ENCODE measurements at places on chromosomes 1 and 21.
A peak's percentile ranks its signal among the peaks of the same experiment; 100 is the strongest.

GRCh38 chr1:38213646-38214434 lies 167.2 kb upstream of the POU3F1 start:
- DNase-seq = no peak

DNA sequence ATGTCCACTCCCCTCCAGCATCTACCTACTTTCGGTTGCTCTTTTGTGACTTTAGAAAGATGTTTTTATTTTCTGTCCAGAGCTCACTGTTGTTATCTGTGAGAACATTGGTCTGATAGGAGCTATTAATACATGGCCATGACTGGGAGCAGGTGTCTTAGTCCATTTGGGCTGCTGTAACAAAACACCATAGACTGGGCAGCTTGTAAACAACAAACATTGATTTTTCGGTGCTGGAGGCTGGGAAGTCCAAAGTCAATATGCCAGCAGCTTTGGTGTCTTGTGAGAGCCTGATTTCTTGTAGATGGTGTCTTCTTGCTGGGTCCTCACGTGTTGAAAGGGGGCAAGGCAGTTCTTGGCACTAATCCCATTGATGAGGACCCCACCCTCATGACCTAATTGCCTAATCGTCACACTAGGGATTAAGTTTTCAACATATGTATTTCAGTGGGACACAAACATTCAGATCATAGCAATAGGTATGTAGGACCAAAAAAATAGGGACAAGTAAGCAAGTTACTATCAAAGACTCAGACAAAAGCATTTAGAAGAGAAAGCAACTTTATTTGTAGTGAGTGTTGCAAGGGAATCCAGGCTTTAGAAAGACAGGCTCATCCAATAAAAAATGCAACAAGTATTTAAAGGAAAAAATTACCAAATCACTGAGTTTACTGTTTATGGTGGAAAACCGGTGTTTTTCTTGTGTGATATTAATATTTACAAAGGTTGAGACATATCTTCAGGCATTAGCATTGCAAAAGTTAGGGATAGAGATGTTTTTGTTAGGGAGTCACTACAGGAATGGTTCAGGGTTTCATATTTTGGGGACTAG lies 55.2 kb upstream of the WDR26 start:
- no peak for DNase-seq

GRCh38 chr1:84861988-84862644 lies 30.9 kb downstream of the LPAR3 start:
- no peak for DNase-seq

GRCh38 chr1:3329640-3330281 lies 124.7 kb upstream of the ARHGEF16 start:
- no peak for DNase-seq

- peak; percentile 32 for DNase-seq
These were observed 48.5 kb upstream of the SAMD13 start for GRCh38 chr1:84253036-84253435.

DNA sequence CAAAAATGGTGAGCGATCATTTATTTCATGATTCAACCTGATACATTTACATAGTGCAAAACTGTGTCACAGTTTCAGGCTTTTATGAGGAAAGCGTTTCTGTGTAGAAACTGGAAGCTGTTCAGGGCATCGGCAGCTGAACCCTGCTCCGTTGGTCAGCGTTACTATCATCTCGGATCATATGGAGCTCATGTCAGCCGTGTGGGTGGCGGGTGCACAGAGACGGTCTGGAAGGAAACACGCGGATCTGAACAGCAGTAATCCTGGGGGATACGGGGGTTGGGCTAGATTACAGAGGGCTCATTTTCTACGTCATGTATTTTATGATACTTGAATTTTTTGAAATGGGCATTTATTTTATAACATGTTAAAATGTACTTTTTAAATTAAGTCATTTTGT lies 15.1 kb downstream of the C1orf174 start:
- no peak for DNase-seq

DNA sequence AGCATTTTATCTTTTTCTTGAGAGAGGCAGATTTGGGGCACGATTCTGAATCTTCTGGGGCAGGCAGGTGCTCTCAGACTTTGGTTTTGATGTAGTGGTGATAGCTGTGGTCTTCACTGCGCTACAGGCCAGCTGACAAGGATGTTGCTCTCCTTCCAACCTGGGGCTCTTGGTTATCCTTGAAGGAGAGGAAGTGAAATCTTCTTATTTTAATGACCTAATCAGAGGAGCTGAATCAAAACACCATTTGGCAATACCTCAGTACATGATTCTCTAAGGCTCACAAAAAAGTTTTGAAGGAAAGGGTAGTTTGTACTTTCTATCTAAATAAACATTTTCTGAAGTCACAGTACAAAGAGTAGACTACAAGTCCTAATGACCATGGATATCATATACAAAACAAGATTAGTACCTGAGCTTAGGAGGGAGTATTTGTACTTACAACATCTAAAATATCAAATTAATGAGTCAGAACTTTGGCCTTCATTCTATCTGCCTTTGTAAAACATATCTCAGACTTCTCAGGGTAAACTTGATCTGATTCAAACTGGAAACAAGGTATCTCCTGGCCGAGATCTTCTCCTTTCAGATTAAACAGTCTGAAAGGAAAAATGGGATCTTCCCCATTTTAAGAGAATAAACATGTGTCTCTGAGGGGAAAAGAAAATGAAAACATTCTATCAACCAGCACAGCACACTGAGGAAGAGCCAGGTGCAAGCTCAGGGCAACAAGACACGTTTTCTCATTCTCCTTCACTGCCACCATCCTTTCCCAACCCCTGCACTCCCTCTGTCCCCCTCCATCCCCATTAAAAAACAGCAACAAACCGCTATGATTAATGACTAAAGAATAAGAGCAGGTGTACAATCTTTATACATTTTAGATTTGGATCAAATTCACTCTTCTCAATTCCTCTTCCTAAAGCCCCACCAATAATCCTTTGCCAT lies 69.2 kb downstream of the SH3GLB1 start:
- no peak for DNase-seq

- peak; percentile 44 for DNase-seq
These were observed 29.7 kb upstream of the CDC14A start for GRCh38 chr1:100322436-100323211.

GRCh38 chr1:119712342-119713038 lies 756 bp downstream of the PHGDH start:
- peak; percentile 95 for DNase-seq

DNA sequence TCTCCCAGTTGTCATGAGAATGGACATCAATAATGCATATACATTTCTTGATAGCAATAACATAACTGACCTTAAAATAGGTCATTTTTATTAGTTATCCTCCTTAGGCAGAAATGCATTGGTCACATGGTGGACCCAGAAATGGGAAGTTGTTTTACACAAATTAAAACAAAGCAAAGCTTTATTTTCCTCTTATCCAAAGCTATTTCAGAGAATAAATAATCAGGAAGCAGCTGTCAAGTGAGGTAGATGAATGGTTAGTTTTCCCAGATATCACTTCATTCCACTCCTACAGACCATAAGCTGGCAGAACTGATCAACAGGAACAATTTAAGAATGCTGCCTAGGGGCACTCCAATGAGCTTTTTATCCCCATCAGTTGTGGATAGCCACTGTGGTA lies 16.0 kb upstream of the OLIG1 start:
- no peak for DNase-seq

DNA sequence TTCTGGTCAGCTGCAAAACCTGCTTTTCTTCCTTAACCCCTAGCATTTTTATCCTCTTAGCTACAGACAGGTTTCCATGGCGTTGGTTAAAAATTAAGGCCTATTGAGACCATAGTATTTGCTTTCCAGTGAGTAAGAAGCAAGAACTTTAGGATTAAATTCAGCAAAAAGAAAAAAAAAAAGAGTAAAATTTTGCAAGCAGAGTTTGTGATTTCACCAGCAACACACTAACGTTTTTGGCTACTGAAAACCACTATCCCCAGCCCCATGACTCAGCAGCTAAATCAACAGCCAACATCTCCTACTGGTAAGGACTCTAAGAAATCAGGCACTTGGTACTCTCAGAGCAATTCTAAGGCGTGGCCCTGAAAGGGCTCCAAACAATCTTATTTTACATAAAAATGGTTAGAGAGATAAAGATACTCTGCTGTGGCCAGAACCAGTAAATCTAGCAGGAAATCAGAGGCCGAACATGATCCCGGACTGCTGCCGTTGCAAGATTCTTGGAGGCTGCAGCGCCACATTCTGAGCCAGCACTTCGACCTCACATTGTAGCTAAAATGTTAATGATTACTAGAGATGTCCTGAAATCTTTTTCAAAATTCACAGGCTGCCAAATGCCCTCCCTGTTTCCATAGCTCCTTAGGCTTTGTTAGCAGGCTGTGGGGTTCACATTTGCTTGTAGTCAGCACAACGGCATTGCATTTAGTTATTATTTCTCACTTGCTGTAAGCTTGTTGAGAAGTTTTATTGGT lies 1.6 kb upstream of the ENO1 start:
- peak; percentile 91 for DNase-seq

GRCh38 chr1:147246044-147246690 lies 3.7 kb downstream of the CHD1L start:
- no peak for DNase-seq

GRCh38 chr1:37890378-37891014 lies 31.1 kb upstream of the MTF1 start:
- DNase-seq = peak; percentile 9

GRCh38 chr1:38941527-38942019 lies at the start of gene RHBDL2:
Gene RHBDL2, minus strand, starts transcription at chr1:38941830. Its CDS starts 22,618 bp downstream, at chr1:38919212.
- DNase-seq = no peak

- no peak for DNase-seq
These were observed 421.3 kb downstream of the NPHP4 start for GRCh38 chr1:5570931-5571330.

- no peak for DNase-seq
These were observed 12.1 kb downstream of the TRIM46 start for GRCh38 chr1:155185783-155186066.

DNA sequence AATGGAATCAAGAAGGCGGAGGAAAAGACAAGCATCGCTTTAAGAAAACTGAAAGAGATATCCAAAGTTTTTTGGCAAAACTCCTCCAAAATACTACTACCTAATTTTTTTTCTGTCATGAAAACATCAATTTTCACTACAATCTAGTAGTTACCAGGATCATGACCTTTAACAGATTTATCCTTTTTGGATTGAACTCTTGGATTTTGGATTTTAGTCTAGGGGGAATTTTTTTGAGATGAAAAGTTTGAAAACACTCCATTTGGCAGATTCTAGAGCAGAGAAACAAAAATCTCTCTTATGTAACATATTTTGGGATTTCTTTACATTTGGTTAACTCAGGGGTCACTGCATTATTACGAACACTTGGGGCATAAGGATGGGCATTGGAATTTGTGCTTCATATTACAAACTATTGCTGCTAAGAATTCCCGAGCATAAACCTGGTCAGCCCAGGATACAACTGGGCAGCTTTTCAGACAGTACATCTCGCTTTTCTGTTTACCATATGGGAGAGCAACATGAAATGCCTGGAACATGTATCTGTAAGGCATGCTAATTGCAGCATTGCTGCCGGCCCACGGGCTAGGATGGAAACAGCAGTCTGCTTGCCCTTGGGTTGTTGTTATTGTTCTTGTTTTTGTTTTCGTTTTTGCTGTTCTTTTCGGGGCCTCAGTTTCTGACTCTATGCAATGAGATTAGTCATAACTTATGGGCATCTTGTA lies 264.3 kb downstream of the RHOU start:
- no peak for DNase-seq

- DNase-seq = no peak
These were observed 207.2 kb upstream of the NFIA start for GRCh38 chr1:60875138-60875537.

DNA sequence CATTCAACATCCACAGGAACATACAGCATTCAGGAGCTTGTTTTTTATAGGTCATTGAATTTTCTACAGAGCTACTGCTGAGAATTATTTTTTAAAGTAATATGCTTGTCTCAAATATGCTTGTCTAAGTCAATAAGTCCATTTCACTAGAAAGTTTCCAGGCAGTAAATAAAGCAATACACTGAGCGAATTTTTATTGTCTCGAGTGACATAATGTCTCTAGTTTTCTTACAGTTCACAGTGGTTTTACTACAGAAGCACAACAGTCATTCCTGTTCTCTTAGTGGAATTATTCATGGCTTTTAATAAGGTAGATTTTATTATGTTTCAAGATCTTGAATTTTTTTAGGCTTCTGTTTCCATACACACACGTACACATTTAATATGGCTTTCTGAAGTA lies 83.8 kb downstream of the HS2ST1 start:
- DNase-seq = no peak

DNA sequence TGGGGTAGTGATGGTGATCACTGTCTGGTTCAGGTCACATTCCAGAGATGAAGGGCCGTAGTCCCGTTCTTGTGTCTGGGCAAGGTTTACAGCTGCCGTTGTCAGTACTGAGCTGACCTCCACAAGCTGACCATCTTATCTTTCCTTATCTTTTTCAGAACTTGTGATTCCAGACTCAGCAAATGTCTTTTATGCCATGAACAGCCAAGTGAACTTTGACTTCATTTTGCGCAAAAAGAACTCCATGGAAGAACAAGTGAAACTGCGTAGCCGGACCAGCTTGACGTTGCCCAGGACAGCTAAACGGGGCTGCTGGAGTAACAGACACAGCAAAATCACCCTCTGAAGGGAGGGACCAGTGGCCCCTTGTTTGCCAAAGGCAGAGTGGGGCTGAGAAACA lies 111.6 kb downstream of the COLGALT2 start:
- DNase-seq = no peak

DNA sequence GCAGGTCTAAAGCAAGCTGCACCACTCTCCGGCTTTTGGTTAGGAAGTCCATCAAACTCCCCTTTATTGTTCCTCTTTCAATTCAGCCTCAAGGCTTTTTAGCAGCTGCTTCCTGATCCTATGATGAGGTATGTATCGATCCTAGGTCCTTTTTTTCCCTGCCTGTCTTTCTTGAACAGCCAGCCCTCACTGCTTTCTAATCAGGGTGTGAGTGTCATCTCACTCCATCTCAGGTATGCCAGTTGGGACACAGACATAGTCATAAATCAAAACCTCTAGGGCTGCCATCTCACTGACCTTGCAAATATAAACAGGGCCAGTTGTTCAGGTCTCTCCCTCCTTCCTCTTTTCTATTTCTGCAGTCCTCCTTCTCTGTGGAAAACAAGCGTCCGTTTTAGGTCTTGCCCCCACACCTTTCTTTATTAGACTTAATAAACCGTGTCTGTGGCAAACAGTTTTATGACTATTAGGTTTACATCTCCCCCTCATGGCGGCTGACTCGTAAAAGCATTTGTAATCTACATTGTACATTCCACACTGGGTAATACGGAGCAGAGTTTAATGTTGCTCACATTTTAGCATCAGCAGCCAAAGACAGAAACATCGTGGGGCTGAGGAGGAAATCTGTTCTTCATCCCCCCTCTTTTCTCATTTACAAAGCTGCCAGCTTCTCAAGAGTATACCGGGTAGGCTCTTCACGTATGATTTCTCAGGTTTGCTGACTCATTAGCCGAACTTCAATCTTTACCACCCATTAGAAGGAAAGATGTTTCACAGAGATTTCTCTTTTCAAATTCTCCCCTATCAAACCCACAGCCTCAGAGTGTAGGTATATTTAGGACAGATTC lies 11.6 kb downstream of the STYXL2 start:
- DNase-seq = no peak

DNA sequence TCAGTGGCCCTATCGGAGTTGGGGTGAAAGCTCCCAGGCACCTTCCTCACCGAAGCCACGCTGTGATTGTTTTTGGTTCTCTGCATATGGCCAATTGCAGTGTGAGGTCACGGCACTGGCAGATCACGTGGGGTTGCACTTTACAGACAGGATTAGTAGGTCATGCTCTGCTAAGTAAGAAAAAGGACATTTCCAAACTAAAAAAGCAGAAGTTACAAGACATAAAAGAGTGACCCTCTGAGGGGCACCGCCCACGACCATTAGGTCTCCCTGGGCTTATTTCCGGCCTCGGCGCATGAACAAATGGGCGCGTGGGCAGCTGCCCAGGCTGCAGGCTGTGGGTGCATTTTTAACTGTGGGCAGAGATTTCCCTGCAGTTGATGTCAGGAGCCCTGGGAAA lies 2.0 kb downstream of the CAPN9 start:
- DNase-seq = no peak

Data from fibroblast of skin of left quadriceps (primary cell).